ENCODE measurements at places on chromosomes 7 and 10.

DNA sequence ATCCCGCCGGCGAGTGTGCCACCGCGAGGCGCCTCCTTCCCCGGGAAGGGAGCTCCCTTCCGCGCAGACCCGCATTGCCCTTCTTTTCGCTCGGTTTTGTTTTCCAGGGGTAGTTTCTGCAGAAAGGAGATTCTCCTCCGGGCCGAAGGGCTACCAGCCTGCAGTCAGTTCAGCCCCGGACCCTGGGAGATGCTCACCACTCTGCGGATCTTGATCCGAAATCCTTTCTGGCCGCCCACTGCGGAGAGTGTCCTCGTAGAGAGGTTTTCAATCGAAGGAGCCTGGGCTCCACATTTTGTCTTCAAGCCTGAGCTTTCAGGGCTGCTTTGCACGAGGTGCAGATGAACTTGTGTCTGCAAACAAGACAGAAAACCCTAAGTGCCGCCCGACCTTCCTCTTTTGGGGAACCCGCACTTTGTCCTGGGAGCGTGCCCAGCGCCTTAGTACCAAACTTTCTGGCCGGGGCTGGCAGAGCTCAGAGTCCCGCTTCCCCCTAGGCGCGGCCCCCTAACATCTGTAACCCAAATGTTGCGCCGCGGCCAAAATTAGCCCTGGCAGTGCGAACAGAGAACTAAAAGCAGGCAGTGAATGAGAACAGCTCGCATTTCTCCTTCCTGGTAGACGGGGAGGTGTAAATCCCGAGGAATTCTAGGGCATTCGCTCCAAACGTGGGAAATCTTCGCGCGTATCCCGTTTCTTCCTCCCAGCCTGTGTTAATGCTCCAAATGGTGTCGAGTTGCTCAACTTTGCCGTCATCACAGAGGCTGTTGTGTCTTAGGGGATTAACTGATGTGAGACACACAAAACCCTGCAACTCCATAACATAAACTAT, 6.7 kb upstream of the EN2 start:
- no peak for DNase-seq

- DNase-seq: no peak
Measured at GRCh38 chr7:141294143-141294829, 220.4 kb downstream of the TMEM178B start.

GRCh38 chr10:48926764-48927540, 12.7 kb downstream of the LRRC18 start:
- DNase-seq: no peak

- no peak for DNase-seq
Measured at GRCh38 chr7:95545007-95545615, 51.2 kb downstream of the PDK4 start.

- DNase-seq: no peak
Measured at GRCh38 chr7:16014031-16014430, 327.5 kb upstream of the MEOX2 start.

GRCh38 chr7:36021917-36022550, 131.0 kb upstream of the EEPD1 start:
- DNase-seq: no peak

Measured in T-cell (primary cell).